Activated CD4-positive, alpha-beta T cell treated with anti-CD3 and anti-CD28 coated beads for 1 hour (primary cell): ENCODE measurements at places on chromosomes 7 and 10.

DNA sequence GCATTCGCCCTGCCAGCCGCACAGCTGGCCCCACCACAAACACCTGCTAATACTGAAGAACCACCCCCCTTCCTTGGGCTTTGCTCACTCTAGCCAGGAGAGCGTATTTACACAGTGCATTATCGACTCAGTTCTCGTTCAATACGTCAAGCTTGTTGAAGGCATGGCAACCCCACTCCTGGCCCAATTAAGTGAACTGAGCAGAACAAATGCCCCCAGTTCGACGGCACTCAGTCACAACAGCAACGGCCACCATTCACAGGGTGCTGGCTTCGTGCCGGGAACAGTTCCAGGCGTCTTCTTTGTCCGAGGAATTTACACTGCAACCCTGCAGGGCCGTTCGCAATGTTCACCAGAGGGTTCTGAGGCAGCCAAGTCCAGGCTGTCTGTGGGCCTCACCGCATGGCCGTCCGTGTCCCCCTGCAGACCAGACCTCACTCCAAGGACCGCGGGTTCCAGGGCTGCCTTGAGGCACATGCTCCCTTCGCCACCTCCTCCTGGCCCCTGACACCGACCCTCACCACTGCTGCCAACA is 175.3 kb downstream of the DIP2C start:
- DNase-seq: no peak

GRCh38 chr10:78574547-78574946 is 494.2 kb upstream of the ZMIZ1 start:
- no peak for DNase-seq

DNA sequence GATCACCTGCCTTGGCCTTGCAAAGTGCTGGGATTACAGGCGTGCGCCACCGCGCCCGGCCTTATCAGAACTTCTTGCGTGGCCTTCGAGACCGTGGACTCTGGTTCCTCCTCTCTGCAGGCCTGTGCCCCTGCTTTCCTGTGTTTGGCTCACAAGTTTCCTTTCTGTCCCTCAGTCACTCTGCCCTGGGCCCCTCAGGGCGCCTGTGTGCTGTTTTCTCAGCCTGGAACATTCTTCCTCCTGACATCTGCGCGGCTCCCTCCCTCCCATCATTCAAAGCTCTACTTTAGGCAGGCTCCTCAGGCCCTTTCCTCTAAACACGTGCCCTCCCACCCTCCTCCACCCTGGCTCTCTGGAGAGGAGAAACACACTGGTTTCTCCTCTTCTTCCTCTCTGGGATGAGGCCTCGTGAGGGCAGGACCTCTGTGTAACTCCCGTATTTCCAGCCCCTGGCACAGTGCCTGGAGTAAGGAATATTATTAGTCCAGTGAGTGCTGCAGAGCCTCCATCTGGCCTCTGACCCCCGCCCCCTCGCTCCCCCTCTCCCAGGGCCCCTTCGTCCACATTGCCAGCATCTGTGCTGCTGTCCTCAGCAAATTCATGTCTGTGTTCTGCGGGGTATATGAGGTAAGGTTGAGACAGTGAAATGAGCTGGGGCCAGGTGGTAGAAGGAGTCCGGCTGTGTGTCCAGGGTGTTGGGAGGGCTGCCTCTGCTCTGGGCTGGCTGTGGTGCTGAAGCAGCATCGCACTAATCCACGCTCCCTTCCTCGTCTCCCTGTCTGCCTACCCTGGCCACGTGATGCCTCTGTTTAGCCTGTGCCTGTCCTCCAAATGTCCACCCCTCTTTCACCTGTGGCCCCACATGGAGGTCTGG is 7.1 kb downstream of the CLCN1 start:
- DNase-seq: no peak

- no peak for DNase-seq
Observed at GRCh38 chr10:43878386-43878785, 229.7 kb upstream of the ZNF32 start.

GRCh38 chr10:77251297-77252013 is 386.2 kb downstream of the KCNMA1 start:
- no peak for DNase-seq

DNA sequence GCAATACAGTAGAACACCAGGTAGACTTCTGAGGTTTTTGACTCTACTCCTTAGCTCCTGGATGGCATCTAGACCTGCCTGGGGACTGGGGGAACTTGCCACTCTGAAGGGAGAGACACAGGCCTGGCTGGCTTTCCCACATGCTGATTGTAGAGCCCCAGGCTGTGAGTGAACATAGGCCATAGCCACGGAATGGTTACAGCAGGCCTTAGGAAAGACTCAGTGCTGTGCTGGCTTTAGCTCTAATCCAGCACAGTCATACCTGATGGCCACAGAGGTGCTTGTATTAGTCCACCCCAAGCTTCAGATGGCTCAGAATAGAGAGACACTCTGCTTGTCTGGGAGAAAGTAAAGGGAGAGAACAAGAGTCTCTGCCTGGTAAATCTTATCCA is 35.0 kb upstream of the ARHGAP12 start:
- DNase-seq: no peak

DNA sequence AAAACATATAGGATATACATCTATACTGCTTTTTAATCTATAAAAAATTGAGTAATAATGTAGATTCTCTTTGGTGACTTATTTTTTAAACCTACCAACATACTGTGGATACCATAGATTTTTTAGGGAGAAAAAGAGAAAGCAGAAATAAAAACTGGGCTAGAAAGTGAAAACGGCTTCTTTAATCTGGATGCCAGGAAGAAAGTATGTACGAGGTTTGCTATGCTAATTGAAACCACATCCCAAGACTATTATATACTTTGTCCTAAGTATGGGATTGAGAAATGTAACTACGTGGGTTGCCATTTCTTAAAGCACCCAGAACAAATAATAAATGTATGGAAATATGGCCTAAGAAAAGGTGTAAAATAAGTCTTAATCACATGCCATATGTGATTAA is 129.0 kb upstream of the NFE2L3 start:
- no peak for DNase-seq

GRCh38 chr7:20238754-20239324 is 21.7 kb upstream of the MACC1 start:
- no peak for DNase-seq
